Lung (tissue), 17 donors: ENCODE measurements at places on chromosomes 2 and 18. TPM values are rescaled to one million over a fixed set of nuclear protein-coding genes. Genes with fewer than 3 reads are reported as not detected.

Gene HOXD4
- total RNA-seq = 1.1 TPM

DNA sequence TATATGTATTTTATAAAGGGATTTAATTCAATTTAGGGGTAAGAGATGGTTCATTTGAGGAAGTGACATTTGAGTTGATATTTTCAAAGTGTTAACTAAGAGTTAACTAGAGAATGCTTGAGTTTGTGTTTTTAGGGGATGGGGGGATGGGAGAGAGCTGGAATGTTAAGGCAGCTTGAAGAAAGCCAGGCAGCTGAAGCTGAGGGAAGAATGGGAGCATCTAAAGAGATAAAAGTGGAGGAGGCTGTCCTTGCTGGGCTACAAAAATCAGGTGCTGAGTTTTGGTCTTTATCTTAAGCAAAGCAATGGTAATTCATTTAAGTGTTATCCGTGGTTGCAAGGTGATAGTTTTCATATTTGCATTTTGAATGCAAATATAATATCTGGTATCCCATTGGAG, 9.2 kb downstream of the CHST9 start:
- H3K36me3 ChIP-seq = no peaks in the 10 kb centered on the region
- no peak for DNase-seq
- no peak overlapping the region for H3K4me3 ChIP-seq
- H3K4me1 ChIP-seq = no peaks in the 10 kb centered on the region

GRCh38 chr2:209960676-209961630, 41.5 kb upstream of the RPE start:
- H3K27ac ChIP-seq = no peak overlapping the region
- no peaks in the 10 kb centered on the region for H3K27me3 ChIP-seq
- peak; percentile 78 for DNase-seq
- no peak overlapping the region for H3K4me3 ChIP-seq
- no peaks in the 10 kb centered on the region for H3K36me3 ChIP-seq

DNA sequence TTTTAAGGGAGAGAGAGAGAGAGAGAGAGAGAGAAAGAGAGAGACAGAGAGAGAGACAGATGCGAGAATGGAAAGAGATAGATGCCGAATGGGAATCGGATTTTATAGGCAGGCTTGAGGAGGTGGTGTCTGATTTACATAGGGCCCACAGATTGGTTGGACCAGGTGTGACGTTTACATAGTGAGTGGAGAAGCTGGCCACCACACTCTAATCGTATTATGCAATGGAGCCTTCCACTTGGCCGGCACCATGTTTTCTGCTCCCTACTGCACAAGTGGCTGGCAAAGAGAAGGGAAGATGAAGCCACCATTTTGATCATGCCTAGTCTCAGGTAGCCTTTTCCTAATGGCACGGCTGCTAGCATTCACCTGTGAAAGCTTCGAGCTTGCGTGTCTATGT, 33.9 kb downstream of the CD8B2 start:
- H3K4me1 ChIP-seq = no peaks in the 10 kb centered on the region
- no peak overlapping the region for H3K27ac ChIP-seq
- H3K27me3 ChIP-seq = no peaks in the 10 kb centered on the region
- no peak for DNase-seq
- H3K36me3 ChIP-seq = no peaks in the 10 kb centered on the region
- H3K4me3 ChIP-seq = no peak overlapping the region

DNA sequence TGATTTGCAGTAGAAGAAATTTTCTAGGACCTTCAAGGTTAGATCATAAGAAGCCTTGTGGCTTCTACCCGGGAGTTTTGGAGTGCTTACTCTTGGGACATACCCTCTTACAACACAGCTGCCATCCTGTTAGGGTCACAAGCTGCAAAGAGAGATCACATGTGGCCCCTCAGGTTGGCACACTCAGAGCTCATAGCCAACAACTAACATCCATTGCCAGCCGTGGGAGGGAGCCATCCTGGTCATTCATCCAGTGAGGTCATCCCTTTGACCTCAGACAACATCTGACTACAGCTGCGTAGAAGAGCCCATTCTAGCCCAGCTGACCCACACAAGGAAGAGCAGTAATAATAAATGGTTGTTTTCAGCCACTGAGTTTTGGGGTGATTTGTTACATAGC, 76.9 kb upstream of the NABP1 start:
- no peak overlapping the region for H3K4me3 ChIP-seq
- H3K4me1 ChIP-seq = no peaks in the 10 kb centered on the region
- no peaks in the 10 kb centered on the region for H3K36me3 ChIP-seq
- no peak overlapping the region for H3K27ac ChIP-seq
- no peaks in the 10 kb centered on the region for H3K27me3 ChIP-seq

GRCh38 chr2:42974169-42974720, 181.9 kb upstream of the HAAO start:
- H3K4me1 ChIP-seq = peaks cover 22% of the 10 kb centered on the region
- no peaks in the 10 kb centered on the region for H3K27me3 ChIP-seq
- H3K36me3 ChIP-seq = no peaks in the 10 kb centered on the region
- no peak overlapping the region for H3K4me3 ChIP-seq
- no peak overlapping the region for H3K27ac ChIP-seq
- no peak for DNase-seq

DNA sequence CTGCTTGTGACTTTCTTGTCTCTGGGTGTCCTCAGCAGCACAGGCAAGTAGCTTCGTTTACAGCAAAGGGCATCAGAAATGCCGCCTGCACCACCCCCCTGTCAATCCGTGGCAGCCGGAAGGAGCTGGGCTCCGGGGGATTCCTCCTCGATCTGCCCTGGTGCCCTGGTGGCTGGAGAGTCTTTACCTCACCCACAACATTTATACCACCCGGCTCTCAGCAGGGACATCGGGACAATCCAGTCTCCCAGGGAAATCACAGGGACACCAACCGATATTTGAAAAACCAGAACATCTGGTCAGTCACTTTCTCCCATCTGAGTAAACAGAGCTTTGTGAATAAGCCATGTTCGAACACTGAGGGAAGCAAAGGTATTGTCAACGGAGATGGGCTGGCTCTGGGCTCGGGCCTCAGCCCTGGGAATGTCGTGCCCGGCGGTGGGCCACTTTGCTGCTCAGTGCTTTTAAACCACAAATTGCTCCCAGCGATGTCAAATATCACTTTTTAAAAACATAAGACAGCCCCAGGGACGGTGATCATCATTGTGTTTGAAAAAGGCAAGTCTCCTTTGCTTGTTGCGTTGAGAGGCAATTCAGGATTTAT, 210.0 kb upstream of the SALL3 start:
- no peaks in the 10 kb centered on the region for H3K27me3 ChIP-seq
- H3K4me3 ChIP-seq = no peak overlapping the region
- no peak for DNase-seq
- no peaks in the 10 kb centered on the region for H3K4me1 ChIP-seq
- H3K27ac ChIP-seq = no peak overlapping the region

DNA sequence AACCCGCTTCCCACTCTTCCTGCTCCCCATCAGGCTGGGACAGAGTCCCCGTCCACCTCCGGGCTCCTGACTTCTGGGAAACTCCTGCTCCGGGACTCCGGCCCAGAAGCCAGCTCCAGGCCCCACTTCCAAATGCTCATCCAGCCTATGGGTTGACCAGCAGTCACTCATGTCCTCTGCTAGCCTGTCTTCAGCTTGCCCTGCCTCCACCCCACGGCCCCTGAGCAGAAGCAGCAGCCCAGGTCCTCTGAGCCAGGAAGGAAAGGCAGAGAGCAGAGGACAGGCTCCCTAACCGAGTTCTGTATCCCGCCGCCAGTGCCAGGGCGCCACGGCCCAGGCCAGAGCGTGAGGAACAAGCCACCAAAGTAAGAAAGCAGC, 86.4 kb upstream of the ID2 start:
- no peak overlapping the region for H3K4me3 ChIP-seq
- no peak for DNase-seq
- no peak overlapping the region for H3K27ac ChIP-seq
- no peaks in the 10 kb centered on the region for H3K36me3 ChIP-seq
- no peaks in the 10 kb centered on the region for H3K27me3 ChIP-seq
- no peaks in the 10 kb centered on the region for H3K4me1 ChIP-seq

GRCh38 chr2:72989770-72990556, 72.6 kb downstream of the EMX1 start:
- H3K36me3 ChIP-seq = no peaks in the 10 kb centered on the region
- H3K27ac ChIP-seq = no peak overlapping the region
- H3K27me3 ChIP-seq = no peaks in the 10 kb centered on the region
- H3K4me1 ChIP-seq = no peaks in the 10 kb centered on the region
- no peak for DNase-seq

- no peaks in the 10 kb centered on the region for H3K36me3 ChIP-seq
- no peak overlapping the region for H3K4me3 ChIP-seq
- no peaks in the 10 kb centered on the region for H3K27me3 ChIP-seq
- no peak overlapping the region for H3K27ac ChIP-seq
- DNase-seq = no peak
Measured at GRCh38 chr2:28488083-28488830, 7.6 kb upstream of the PLB1 start.

DNA sequence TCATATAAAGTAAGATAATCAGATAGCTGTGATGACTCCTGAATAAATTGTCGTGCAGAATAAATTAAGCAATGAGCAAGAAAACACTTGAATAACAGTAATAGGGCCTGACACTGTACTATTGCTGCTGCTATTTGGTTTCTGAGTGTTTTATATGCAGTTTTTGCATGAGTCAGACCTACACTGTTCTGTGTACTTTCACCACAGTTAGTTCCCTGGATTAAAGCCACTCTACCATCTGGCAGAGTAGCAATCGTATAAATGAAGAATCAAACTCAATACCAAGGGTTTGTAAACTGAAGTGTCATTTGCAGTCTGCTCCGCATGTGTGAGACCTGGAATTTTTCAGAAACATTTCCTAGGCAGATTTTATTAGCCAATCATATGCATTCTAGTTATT, 398.6 kb upstream of the CDH7 start:
- no peaks in the 10 kb centered on the region for H3K27me3 ChIP-seq
- H3K4me3 ChIP-seq = no peak overlapping the region
- H3K4me1 ChIP-seq = no peaks in the 10 kb centered on the region
- no peak overlapping the region for H3K27ac ChIP-seq
- DNase-seq = no peak

GRCh38 chr18:40930211-40930882, 1024.7 kb upstream of the PIK3C3 start:
- H3K27ac ChIP-seq = no peak overlapping the region
- H3K27me3 ChIP-seq = peaks cover 2% of the 10 kb centered on the region
- no peaks in the 10 kb centered on the region for H3K4me1 ChIP-seq
- no peaks in the 10 kb centered on the region for H3K36me3 ChIP-seq
- no peak for DNase-seq

DNA sequence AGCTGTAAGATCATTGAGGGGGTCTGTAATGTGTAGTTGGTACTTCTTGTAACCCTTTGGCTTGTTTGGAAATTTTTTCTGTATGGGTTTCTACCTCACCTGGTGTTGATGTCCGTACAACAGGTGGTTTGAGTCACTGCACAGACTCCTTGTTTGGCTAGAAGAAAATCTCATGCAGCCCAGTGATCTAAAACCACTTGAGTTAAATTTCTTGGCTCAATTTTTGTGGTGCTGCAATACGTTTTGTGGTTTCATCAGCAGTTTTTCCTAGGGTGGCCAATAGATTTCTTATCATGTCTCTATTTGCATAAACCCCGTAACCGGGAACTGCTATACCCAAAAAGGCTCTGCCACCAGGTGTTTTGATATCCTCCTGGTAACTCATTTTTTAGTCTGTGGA, 43.4 kb downstream of the CERS6 start:
- peaks cover 21% of the 10 kb centered on the region for H3K4me1 ChIP-seq
- H3K27ac ChIP-seq = no peak overlapping the region
- no peak for DNase-seq

DNA sequence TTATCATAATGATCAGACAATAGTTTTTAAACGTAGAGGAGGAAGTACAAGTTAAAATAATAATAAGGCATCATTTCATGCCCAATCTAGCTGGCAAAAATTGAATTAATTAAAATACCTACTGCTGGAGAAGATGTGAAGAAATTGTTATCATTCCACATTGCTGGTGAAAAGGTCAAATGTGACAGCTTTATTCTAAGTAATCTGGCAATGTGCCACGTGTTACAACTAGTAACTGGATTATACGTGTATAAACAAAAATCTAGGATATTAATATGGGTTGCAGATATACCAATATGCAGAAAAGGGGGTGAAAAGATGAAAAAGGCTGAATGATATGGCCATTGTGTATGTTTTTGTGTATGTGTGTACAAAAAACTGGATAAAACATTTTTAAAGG, 32.4 kb downstream of the SMAD2 start:
- no peak overlapping the region for H3K27ac ChIP-seq
- H3K27me3 ChIP-seq = no peaks in the 10 kb centered on the region
- no peak for DNase-seq

DNA sequence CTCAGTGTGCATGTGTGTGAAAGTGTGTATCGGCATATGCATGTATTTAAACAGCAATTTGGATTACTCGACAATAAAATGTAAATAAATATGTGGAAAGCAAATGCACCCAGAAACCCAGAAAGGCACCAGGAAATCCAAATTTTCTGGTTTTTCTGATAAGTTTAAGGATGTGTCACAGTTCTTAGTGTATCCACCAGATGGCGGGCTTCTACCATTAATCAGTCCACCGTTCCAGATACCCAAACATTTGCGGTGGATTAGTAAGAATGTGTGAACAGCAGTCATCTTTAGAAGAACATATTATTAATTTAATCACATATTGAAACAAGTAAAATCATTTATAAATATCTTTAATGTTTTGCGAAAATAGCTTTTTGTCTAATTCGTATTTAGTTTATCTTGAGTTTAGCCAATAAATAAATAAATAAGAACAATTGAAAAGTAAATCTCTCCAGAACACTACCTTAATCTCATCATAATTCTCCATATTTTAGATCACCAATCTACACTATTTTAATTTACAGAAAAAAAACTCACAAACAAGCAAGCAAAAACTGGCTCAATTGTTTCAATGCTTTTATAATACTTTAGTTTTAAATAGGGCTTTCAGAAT, 298.9 kb downstream of the DSEL start:
- H3K4me3 ChIP-seq = no peak overlapping the region
- H3K27ac ChIP-seq = no peak overlapping the region
- peak; percentile 79 for DNase-seq
- H3K36me3 ChIP-seq = no peaks in the 10 kb centered on the region
- peaks cover 3% of the 10 kb centered on the region for H3K27me3 ChIP-seq

DNA sequence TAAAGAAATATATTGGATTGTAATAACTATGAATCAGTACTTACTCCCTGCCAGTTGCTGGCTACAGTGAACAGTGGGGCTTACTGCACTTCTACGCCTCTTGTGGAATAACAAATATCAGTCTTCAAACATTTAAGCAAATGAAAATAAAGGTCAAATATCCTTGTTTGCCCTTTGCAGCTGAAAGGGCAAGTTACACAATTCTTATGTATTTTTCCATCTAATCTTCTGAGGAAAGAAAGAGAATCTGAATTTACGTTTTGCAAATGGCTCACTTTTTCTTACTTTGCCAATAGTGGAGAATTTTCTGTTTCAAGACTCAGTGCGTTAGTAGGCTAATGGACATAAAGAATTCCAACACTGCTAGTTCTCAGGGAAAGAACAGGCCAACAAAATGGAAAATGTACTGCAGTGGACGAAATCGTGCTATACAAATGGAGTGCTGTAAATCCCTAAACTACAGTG, 157.2 kb upstream of the TMEM200C start:
- no peak overlapping the region for H3K27ac ChIP-seq
- H3K4me3 ChIP-seq = no peak overlapping the region
- no peaks in the 10 kb centered on the region for H3K27me3 ChIP-seq
- H3K36me3 ChIP-seq = no peaks in the 10 kb centered on the region
- peaks cover 10% of the 10 kb centered on the region for H3K4me1 ChIP-seq

GRCh38 chr2:192159736-192160135, 35.0 kb downstream of the TMEFF2 start:
- DNase-seq = no peak
- H3K27me3 ChIP-seq = no peaks in the 10 kb centered on the region
- no peak overlapping the region for H3K4me3 ChIP-seq
